ENCODE measurements at places on chromosomes 4 and X. TPM values are rescaled to one million over a fixed set of nuclear protein-coding genes. Genes with fewer than 3 reads are reported as not detected.

DNA sequence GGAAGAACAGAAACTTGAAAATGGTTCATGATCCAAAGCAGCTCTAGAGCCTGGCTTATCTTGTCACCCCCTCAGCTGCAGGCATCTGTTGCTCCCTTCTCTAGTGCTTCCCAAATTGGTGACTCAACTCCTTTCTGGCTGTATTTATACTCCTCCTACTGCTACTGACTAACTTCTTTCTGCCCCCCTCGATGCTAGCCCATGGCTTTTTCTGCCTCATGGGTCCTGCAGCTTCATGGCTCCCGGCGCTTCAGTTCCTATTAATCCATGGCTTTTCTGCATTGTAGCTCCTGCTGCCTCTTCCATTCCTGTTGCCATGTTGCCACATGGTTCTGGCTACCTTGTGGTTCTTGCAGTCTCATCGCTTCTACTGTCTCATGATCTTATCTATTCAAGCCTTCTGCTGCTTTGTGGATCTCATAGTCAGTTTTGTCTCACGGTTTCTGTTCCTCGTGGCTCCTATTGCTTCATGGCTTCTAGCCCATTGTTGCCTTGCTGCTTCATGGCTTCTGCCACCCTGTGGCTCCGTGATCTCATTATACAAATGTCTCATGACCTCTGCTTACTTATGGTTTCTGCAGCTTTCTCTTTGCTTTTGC is 48.1 kb downstream of the SMC1A start:
- no peak for DNase-seq

- no peak for DNase-seq
Observed at GRCh38 chr4:74464291-74464690, 19.4 kb downstream of the AREG start.

DNA sequence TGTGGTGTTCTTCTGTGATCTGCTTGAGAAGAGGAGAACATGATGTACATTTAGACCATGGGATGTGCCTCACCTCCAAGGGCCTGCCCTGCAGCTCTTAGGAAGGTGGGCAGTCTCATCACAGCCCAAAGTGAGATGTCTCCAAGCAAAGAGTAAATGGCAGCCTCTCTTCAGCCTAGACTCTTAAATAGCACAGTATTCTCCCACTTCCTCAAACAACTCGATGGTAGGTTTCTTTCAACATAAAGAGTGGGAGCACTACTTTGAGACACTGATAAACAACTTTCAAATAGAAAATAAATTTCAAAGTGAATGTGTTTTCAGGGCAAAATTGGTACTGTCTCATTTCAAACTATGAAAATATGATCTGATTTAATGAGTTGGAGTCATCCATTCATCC is 35.2 kb downstream of the EDNRA start:
- DNase-seq: no peak

The RBM46 gene
- polyA plus RNA-seq: not detected

GRCh38 chr4:157196046-157196445 is 24.5 kb upstream of the GRIA2 start:
- DNase-seq: no peak

The CYP2U1 gene
- polyA plus RNA-seq: 2.0 TPM

DNA sequence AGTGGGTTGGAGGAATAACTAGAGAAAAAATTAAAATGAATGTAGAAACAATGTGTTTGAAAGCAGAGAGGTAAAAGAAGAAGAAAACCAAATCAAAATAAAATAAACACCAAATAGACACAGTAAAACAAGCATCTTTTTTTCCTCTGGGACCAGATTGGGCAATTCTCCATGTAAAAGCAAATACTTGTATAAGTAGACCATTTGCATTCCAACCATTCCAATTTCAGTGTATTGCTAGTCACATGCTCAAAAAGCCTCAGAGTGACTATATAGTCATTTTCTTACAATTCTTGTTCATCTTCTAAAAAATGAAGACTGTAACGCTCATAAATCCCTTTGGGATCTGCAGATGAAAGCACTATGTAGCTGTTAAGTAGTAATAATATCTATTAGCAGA is 969.5 kb downstream of the PCDH18 start:
- DNase-seq: no peak

The PCYT1B gene
- 3.1 TPM for polyA plus RNA-seq

GRCh38 chr4:102563000-102563399 is 61.8 kb downstream of the NFKB1 start:
- DNase-seq: no peak

- DNase-seq: no peak
Observed at GRCh38 chrX:40290517-40290916, 192.8 kb upstream of the BCOR start.

The FABP2 gene
- polyA plus RNA-seq: not detected

The C4orf54 gene
- polyA plus RNA-seq: not detected

DNA sequence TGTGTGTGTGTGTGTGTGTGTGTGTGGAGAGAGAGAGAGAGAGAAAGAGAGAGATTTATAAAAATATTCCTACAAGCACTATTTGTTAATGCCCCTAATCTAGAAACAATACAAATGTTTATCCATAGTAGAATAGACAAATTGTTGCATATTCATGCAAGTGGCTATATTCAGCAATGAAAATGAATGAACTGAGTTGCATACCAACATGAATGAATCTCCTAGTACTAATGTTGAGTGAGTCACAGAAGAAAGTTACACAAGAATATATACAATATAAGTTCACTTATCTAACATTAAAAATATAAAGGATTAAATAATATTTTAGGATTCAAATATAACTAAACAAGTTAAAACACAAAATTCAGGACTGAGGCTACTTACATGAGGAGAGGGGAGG is 456.8 kb upstream of the AMOT start:
- DNase-seq: no peak

DNA sequence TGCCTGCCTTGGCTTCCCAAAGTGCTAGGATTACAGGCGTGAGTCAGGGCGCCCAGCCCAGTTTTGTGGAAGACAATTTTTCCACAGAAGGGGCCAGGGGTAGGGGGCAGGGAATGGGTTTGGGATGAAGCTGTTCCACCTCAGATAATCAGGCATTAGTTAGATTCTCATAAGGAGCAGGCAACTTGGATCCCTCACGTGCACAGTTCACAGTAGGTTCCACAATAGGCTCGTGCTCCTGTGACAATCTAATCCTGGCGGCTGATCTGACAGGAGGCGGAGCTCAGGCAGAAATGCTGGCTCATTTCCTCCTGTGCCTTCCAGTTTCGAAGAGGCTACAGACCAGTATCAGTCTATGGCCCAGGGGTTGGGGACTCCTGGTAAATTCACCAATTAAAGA is 491.6 kb upstream of the AADAT start:
- DNase-seq: no peak

DNA sequence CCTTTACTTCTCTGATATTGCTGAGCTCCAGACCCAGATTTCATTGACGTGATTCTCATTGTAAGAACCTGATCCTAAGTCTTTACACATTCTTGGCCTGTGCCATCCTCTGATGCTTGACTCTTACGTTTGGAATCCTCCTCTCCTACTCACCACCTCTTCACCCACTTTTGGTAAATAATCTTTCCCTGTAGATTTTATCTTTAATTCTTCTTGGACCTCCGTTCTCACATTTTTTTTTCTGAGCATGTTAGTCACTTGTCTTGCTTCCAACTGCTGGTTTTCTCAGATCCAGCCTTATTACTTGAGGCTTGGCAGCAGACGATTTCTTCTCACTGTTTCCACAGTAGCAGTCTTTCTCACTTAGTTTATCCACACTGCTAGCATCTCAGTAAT is 12.4 kb upstream of the SH3RF1 start:
- no peak for DNase-seq

DNA sequence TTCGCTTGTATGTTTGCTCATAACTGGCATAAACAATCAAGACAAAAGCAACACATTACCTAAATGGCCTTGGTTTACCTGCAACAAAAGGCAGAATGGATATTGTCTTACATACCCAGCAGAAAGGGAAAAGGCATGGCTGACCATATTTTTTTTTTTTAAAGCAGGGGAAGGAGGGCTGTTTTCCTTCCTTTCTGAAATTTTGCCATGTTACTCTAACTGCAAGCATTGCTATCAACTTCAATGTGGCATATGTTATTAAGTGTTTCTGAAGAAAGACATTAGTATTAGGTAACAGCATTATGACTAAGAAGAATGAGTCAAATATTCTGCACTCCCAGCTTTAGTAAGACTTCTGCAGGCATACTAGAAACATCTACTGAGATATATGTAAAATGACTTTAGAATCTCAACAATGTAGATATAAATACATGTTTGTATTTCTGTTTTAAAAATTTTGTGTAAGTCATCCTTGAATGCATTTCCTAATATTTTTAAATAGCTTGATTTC is 512.6 kb upstream of the FAM241A start:
- no peak for DNase-seq

The NOA1 gene
- polyA plus RNA-seq: 12.8 TPM

GRCh38 chrX:30590368-30590767 is 12.8 kb upstream of the TASL start:
- DNase-seq: no peak

The MAGEA3 gene
- 84.2 TPM for polyA plus RNA-seq

DNA sequence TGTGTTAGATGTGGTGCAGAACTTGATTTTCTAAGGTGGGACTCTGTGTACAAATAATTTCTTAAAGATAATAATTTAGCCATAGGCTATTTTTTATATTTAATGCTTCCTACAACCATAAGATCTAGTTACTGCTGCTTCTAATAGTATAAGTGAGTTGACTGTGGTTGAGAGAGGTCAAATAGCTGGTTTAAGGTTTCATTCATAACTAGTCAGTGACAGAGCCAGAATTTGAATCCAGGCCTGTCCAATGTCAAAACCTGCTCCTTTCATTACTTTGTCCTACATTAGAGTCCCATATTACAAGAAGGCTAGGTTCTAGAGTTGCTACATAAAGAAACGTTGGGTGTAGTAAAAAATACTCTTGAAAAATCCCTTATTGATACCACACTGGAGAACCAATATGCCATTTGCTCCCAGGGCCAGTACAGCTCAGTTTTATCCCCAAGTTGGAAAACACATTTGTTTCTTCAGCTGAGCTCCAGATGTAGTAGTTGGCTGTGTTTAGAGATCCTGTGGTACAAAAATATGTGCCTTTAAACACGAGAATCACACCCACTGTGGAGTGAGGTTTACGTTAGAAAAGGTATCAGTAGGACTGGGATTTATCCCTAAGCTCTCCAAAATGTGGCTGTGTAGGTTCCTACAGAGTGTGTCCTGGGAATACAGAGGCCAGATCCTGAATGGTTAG is 84.3 kb downstream of the REPS2 start:
- DNase-seq: no peak

- DNase-seq: no peak
Observed at GRCh38 chrX:129695535-129695934, 40.8 kb upstream of the APLN start.

DNA sequence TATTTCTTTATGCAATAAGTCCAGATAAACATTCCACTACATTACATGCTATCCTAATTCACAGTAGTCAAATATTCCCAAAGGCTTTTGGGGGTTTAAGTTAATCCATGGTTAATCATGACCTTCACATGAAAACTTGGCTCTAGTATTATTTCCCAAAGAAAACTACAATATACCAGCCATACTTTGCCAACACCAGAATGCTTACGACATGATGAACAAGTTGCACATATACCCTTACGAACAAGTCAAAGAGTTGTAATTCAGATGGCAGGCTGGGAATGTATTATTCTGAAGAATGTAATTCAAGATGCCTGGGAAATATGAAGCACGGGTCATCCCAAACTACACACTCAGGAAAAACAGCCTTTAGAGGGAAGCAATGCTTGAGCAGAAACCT is 499.6 kb downstream of the PPARGC1A start:
- DNase-seq: no peak

GRCh38 chrX:101450961-101451360 is 34.3 kb upstream of the ARMCX4 start:
- no peak for DNase-seq

GRCh38 chr4:1570291-1571164 is 113.6 kb downstream of the FAM53A start:
- DNase-seq: no peak

The ZCCHC18 gene
- polyA plus RNA-seq: 7.5 TPM

GRCh38 chrX:40068048-40068447 is 29.7 kb downstream of the BCOR start:
- no peak for DNase-seq

The GAB3 gene
- polyA plus RNA-seq: 4.5 TPM

DNA sequence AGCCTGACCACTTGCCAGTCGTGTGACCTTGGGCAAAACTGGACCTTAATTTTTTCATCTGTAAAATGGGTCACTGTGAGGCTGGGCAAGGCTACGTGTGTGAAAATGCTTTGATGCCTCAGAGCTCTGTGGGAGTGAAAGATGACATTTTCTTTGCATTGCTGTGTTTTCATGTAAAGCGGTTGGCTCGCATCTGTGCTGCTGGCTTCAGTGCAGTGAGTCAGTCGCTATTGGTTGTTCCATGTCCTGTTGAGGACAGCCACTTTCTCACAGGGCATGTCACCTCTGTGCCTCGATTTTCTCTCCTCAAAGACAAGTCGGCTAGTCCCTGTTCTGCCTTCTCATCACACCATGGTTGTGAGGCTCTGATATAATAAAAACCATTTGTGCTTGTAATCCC is 4.4 kb downstream of the MTMR1 start:
- DNase-seq: no peak

The BST1 gene
- polyA plus RNA-seq: 8.3 TPM

DNA sequence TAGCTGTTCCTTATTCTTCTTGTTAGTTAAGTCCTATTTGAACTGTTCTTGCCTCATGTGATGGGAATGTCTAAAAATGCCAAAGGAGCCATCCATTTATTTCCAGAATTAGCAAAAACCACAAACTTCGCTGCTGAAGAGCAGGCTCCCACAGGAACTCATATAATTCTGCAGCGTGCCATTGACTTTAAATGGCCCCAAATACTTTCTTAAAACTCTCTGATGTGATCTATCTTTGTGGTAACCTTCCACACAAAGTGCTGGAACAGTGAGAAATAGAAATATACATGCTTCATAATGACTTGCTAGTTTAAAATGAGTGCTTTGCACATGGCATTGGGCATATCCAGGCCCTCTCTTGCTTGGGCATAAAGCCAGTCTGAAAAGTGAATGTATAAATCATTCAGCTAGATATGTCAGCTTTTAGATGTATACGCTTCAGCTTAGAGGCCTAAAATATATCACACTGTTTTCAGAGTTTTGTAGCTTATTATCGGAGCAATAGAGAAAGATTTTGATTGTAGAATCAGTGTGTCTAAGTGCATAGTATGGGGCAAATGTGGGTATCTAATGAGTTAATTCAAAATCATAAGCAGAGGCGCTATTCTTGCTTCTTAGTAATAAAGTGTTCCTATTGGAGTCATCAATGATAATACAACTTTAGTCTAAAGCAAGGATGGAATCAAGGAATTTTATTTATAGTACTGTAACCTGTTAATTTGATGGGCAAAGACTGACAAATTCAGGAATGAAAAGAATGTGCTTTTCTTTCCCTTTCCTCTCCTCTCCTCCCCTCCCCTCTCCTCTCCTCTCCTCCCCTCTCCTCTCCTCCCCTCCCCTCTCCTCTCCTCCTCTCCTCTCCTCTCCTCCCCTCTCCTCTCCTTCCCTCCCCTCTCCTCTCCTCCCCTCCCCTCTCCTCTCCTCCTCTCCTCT is 392.2 kb upstream of the ZFP42 start:
- DNase-seq: no peak

DNA sequence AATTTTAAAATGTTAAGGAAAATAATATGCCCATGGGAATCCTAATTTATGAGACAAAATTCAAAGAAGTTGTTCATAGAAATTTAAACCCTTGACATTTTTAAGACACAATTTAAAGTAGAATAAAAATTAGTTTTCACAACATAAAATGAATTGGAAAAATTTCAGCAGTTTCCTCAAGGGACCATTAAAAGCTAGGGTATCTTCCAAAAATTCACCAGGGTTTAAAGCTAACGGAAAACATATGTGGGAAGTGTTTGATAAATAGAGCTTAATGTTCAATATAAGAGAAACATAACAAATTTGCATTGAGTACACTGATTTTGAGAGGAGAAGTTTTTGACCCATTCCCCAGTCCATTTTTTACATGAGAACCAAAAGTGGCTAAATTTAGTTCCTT is 228.9 kb upstream of the TTC29 start:
- DNase-seq: no peak
